ENCODE measurements at places on chromosomes 6 and 20.

- no peak for DNase-seq
These were observed 9.8 kb downstream of the ZNF292 start for GRCh38 chr6:87165185-87165584.

DNA sequence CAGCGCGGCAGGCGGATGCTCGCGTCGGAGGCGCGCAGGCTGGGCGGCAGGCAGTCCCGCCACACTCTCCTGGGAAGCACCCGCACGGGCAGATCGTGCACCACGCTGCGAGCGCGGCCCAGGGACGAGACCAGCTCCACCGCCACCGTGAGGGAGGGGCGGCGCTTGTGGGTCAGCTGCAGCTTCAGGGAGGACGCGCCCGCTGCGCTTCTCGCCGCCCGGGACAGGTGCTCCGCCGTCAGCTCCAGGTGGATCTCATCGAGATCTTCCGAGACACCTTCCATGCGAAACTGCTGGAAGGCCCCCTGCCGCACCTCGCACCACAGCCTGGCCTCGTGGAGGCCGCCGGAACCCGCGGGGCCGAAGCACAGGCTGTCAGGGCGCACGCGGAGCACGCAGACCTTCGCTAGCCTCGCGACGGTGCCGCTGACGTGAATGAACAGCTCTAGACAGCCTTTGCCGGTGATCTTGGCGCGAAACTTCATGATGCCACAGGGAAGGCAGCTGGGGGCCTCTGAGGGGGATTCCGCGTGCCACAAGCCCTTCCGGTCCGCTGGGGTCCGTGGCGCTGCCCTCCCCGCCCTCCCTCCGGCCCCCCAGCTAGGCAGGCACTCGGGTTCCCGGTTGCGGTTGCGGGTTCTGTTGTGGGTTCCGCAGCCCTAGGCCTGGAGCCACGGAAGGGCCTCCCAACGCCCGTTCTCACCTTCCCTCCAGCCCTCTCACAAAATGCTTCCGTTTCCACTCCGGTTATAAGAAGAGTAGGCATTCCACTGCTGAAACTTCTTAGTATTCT, at the start of gene HUS1B:
TSS of gene HUS1B (minus strand) at position 641 of the 793 bp plus-strand sequence. CDS start at position 485, 156 bp downstream.
- no peak for DNase-seq

DNA sequence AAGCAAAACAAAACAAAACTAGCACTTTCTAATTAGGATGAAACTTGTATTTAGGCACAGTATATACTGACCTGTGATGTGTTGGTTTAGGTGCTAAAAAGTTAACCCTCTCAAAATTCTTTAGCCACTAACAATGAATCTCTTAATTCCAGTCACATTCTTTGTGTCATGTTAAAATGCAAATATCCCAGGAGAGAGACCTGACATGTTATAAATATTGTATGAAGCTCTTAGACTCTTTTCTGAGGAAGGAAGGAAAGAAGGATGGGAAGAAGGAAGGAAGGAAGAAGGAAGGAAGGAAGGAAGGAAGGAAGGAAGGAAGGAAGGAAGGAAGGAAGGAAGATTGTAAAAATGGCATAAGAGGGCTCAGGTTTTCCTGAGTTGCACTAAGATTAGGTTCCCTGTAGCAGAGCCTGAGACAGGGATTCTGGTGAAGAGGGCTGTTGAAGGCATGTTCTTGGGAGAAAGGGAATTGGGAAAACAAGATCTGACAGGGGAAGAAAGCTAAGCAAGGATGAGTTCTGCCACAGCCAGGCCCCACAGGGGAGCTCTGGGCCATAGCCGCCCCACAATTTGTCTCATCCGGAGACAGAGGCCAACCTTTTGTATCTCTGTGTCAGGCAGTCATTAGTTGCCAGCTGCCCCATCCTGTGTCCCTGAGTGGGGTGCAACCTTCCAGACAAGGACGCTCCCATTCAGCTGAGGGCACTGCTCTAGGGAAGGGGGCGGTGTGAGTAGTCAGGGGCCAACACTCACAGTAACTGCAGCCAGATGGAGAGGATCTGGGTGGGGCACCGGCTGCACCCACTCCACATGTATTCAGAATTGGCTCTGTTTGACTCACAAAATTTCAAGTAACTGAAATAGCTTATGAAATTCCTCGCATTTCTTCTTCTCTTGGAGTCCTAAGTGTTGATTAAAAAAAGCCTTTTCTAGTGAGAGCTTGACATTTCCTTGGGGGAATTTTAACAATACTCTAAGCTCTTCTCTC, 189.3 kb upstream of the ARG1 start:
- DNase-seq, result no peak

- DNase-seq, result peak; percentile 77
These were observed 8.5 kb downstream of the TMEM242 start for GRCh38 chr6:157314705-157315321.

DNA sequence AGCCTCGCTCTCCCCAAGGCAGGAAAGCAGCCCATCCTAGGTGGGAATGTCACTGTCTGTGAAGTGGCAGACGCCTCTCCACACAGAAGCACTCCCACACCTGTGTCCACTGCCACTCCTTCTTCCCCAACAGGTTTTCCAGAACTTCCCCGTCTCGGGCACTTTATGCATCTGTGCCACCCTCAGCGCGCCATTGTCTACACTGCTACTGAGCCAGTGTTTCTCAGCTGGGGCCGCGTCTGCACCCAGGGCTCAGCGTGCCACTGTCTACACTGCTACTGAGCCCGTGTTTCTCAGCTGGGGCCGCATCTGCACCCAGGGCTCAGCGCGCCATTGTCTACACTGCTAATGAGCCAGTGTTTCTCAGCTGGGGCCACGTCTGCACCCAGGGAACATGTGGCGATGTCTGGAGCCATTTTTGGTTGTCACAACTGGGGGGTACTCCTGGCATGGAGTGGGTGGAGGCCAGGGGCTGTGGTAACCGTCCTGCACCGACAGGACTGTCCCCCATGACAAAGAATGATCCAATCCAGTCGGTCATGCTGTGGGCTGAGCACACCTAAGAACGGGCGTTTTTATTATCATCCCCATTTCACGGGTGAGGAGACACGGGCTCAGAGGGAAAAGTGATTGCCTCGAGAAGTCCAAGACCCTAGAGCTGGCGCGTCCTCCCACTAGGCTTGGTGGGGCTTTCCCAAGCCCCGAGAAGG, 41.7 kb upstream of the ZBP1 start:
- DNase-seq, result no peak

DNA sequence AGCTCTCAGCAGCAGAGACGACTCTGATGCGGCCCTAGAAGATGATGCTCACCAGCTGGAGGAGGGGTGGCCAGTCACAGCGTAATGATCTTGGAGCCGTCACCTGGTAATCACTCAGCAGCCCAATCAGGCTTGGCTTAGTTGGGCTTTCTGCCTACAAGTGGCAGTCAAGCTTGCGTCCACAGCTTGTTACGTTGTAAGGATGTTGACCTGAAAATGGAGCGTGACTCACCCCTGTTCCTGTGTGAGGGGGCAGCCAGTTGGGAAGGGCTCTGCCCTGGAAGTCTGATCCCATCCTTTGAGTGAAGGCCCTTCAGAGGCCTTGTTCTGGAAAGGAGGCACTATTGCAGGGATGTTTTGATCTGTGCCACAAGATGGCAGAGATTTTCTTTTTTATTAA, 49.8 kb downstream of the SPATA2 start:
- no peak for DNase-seq

- DNase-seq, result no peak
These were observed 101.9 kb upstream of the LY86 start for GRCh38 chr6:6486595-6486994.

- no peak for DNase-seq
These were observed 72.4 kb upstream of the XRN2 start for GRCh38 chr20:21230686-21231085.

GRCh38 chr20:42581311-42581710, 608.4 kb downstream of the PTPRT start:
- DNase-seq, result no peak

- DNase-seq, result no peak
These were observed 488.0 kb upstream of the NOX3 start for GRCh38 chr6:155943635-155944034.

DNA sequence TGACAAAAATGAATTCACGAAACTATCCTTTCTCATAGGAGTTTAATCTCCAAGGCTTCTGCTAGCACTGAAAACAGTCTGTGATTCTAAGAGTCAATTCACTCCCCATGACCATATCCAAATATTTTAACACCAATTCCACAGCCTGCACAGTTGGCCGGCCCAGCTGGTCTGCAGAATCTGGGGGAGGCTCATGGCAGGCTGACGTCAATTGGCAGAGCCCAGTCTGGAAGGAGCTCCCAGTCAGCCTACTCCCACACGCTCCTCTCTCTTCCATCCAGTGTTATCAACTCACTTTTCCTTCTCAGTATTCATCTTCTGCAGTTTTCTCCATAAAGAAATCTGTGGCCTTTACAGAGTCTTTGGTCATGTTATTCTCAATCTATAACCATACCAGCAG, 111.0 kb downstream of the TBXT start:
- DNase-seq, result no peak

DNA sequence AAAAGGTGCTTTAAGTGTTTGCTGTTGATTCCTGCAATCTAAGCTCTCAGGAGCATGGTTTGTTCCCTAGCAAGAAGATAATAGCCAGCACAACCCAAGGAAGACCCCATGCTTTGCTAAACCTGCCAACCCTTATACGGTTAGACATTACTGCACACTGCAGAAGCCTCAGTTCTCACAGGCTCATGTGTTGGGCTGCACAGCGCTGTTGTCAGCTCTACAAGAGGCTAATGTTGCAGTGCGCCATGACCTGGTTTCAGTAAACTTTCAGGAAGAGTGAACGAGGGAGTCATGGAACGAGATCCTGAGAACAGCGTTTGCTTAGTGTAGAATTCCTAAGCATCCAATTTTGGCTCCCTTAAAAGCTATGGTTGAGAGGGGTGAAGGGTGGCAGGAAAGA, 218.5 kb downstream of the ARHGAP18 start:
- DNase-seq, result no peak

DNA sequence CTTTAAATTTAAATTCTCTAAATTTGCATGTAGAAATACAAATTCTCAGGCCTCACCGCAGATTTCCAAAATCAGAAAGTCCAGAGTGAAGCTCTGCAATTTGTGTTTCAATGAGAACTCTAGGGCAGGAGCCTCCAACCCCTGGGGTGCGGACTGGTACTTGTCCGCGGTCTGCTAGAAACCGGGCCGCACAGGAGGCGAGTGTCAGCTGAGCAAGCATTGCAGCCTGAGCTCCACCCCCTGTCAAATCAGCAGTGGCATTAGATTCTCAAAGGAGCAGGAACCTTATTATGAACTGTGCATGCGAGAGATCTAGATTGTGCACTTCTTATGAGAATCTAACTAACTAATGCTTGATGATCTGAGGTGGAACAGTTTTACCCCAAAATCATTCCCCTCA, 203.0 kb upstream of the PCSK2 start:
- no peak for DNase-seq

DNA sequence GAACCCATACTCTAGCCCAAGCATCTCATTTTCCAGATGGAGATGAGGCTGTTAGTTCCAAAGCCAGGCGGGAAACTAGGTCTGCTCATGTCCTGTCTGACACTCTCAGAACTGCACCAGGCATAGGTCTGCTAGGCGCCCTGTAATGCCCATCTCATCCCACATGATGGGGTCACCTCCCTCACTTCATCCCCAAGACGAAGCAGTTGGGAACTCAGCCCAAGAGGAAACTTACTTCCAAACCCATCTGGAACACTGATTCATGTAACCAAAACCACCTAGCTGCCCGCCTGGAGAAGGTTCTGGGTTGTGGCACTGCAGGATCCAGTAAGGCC, 119.4 kb upstream of the PRND start:
- no peak for DNase-seq

- DNase-seq, result peak; percentile 68
These were observed 101.5 kb downstream of the SGK1 start for GRCh38 chr6:134216301-134217010.

DNA sequence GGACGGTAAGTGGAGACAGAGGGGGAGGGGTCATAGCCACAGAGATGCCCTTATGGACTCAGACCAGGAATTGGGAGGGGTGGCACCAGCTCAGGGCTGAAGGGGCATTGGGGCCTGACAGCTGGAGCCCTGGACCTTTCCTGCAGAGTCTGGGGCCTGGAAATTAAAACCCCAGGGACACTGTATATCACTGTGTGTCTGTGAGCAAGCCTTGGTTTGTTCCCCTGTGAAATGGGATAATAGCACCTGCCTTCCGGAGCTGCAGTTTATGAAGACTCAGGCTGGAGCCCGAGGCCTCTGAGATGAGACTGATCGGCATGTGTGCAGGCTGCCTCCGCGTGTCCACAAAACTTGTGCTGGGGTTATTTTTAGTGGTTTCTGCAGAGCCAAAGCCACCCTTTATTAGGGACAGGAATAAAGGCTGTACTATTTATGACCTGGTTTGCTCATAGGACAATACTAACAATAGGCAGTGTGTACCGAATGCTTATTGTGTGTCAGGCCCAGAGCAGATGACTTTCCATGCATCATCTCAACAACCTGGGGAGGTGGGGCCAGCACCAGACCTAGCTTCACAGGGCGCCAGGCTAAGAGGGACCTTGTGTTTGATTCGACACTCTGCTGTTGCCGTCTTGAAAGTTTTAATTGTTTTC, 22.6 kb downstream of the MYH7B start:
- DNase-seq, result no peak

DNA sequence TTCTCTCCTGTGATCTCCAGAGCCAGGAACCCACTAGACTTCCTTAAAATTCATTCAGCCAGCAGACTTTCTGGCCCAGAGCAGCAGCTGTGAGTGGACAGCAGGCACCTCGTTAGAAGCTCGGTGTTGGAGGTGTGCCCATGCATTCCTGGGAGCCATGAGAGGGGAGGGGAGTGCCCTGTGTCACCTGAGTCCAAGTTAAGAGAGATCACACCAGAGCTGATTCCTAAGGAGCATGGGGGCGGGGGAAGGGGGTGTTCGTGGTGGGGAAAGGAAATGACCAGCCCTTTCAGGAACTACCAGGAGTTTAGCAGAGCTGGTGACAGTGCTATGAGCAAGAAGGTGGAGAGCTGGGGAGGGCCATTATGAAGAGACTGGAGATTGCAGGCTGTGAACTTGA, 46.9 kb downstream of the GFRA4 start:
- DNase-seq, result no peak

GRCh38 chr6:168182908-168183612, 104.0 kb upstream of the FRMD1 start:
- DNase-seq, result no peak

DNA sequence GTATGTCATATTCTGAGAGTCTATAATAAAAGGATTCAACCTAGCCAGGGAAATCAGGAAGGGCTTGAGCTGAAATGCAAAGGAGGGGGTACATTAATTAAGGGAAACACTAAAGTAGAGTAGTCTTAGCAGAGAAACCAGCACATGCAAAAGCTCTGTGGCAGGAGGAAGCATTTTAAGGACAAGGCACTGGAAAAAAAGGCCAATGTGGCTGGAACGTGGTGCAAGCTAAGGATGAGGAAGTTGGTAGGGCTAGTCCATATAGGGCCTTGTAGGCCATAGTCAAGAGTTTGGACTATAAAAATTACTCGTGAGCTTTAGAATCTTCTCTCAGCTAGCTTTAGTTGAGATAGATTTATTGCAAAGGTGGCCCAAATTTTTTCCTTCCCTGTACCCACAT, 75.2 kb upstream of the TOP1 start:
- DNase-seq, result no peak

- no peak for DNase-seq
These were observed 138.6 kb downstream of the CEBPB start for GRCh38 chr20:50328996-50329898.

DNA sequence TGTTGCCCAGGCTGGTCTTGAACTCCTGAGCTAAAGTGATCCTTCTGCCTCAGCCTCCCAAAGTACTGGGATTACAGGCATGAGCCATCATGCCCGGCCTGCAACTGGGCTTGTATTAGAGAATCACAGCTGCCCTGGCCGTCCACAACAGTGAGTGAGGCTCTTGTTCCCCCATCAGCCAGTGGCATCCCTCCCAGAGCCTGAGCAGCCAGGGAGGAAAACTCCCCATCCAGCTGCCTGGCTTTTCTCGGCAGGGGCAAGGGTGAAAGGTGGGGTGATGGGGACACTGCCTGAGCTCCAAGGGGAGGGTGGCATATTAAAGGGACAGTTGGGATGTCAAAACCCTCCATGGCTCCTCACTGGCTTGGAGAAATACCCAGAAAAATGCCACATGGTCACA, 185.6 kb downstream of the NFATC2 start:
- DNase-seq, result no peak

Measured in B cell (primary cell).